ENCODE measurements at places on chromosomes 16 and 17.

GRCh38 chr17:32283745-32284201 lies 18.1 kb downstream of the RHBDL3 start:
- no peak for DNase-seq

GRCh38 chr17:41521574-41522261 lies 3.0 kb upstream of the KRT15 start:
- DNase-seq = no peak

GRCh38 chr17:46968224-46968834 lies 10.7 kb downstream of the RPRML start:
- DNase-seq = no peak

GRCh38 chr17:13919818-13920217 lies 149.5 kb upstream of the COX10 start:
- no peak for DNase-seq

DNA sequence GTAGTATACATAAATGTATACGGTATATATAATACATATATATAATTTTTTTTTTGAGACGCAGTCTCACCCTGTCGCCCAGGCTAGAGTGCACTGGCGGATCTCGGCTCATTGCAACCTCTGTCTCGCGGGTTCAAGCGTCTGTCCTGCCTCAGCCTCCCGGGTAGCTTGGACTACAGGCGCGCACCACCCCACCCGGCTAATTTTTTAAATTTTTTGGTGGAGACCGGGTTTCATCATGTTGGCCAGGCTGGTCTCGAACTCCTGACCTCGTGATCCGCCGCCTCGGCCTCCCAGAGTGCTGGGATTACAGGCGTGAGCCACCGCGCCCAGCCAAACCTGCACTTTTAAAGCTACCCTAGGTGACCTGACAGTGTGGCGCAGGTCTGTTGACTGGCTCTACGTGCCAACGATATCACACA lies 745 bp downstream of the PAM16 start:
- DNase-seq = no peak

DNA sequence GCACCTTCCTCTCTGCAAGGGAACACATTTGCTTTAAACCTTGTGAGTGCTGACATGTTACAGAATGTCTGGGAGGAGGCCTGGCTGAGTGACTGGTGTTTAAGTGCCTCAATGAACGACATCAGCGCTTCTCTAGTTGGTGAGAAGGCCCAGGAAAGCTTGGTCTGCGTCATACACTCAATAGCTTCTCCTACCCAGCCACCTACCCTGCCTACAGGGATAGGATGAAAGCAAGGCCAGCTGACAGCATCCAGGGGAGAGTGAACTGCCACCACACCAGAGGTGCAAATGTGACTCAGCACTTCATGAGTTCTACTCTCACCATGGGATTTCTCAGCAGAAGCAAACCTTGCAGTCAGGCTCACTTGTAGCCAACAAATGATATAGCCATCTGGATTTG lies 31.7 kb upstream of the CFAP20 start:
- DNase-seq = no peak

- no peak for DNase-seq
Observed at GRCh38 chr17:6632530-6632929, 8.0 kb downstream of the KIAA0753 start.

DNA sequence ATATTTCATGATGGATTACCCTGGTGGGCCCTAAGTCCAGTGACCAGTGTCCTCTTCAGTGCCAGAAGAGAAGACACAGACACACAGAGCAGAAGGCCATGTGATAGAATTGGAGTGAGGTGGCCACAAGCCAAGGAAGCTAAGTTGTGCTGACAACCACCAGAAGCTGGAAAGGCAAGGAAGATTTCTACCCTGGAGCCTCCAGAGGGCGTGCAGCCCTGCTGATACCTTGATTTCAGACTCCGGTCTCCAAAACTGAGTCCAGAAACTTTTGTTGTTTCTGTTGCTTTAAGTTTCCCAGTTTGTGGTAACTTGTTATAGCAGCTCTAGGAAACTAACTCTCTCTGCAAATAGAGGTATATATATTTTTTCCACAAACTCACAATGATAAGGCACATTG lies 396.6 kb upstream of the ASIC2 start:
- DNase-seq = no peak

- DNase-seq = no peak
Observed at GRCh38 chr16:54135361-54136275, 151.0 kb downstream of the IRX3 start.

DNA sequence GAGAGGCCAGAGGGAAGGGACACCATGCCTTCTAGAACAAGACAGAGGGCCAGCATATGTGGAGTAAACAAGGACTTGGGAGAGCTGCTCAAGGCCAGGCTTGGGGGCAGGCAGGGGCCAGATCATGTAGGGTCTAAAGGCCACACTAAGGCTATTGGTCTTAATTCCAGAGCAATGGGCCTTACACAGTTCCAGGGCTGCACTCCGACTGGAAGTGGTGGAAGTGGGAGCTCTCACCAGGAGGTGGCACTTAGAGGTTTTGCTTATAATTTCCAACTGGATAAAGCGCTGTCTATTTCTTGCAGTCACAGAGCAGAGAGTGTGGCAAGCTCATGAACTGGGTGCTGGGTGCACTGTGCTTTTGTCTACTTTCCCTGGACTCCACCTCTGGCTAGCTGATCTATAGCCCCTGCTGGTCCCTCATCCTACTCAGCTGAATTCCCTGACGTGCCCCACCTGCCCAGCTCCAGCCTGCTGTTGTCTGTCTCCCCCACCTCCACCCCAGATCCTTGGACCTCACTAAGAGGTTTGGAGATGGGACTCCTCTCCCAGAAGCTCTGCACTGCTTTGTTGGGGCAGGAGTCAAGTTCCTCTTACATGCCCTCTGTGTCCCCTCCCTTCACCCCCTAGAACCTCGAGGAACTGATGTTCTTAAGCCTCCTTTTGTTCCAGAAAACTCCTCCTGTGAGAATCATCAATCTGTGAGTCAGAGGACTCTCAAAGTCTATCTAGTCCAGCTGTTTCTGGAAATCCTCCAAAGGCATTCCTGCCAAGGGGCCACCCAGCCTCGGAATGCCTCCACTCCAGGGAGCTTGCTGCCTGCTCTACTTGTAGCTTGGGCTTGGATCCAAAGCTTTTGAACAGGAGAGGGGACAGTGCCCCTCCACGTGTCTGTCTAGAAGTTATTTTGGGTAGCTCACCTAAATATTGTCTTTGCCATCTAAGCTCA lies 48.1 kb upstream of the KSR1 start:
- DNase-seq = no peak

DNA sequence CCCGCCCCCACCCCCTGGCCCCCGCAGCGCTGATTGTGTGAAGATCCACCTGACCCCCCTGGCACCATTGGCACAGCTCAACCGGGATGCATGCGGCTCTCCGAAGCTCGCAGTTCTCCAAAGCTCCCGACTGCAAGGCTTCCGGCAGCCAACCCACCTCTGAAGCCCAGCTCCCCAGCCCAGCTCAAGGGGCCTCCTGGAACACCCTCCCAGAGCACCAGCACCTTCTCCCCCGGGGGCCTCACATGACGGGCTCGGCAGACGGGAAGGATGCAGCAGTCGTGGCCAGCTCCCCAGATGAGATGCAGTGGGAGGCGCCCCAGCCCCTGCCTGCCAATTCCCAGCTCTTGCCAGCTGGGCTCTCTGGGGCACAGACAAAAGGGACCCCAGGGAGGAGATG lies 215.3 kb downstream of the ZNF423 start:
- no peak for DNase-seq

DNA sequence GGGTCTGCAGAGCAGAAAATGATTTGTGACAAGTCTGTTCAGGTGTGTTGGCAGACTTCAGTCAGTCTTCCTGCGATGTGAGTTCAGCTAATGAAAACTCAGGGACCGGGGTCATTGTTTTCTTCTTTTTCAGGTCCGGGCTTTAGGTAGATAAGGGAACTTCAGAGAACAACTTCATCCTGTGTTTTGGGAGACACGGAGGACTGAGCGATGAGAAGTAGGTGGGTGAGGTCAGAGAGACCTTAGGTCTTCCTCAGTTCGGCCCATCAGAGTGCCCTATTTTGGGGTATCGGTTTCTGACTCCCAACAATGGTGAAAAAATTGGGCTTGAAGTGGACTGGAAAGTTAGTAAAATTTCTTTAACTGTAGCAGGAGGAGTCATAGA lies 88.9 kb upstream of the ATF7IP2 start:
- DNase-seq = no peak

DNA sequence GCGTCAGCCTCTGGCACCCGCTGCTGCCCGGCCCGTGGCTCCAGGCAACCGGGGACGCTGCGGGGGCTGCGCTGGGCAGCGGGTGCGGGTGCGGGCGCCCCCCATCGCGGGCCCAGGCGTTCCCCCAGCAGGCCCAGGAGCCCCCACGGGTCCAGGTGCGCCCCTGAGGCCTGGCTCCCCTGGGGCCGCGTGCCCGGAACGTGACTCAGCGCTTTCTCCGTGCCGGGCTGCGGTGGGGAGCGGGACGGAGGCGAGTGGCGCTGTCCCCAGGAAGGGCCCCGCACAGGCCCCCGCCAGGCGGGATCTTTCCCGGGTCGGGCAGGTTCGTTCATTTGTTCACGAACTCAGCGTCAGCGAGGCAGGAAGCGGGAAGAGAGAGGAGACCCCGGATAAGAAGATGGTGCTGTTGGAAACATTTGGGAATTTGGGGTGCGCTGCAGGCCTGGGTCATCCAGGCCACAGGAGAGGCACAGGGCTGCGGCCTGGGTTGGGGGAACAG lies 18.4 kb upstream of the EXOC7 start:
- DNase-seq = no peak

- no peak for DNase-seq
Observed at GRCh38 chr16:70786020-70786755, 14.8 kb downstream of the VAC14 start.

DNA sequence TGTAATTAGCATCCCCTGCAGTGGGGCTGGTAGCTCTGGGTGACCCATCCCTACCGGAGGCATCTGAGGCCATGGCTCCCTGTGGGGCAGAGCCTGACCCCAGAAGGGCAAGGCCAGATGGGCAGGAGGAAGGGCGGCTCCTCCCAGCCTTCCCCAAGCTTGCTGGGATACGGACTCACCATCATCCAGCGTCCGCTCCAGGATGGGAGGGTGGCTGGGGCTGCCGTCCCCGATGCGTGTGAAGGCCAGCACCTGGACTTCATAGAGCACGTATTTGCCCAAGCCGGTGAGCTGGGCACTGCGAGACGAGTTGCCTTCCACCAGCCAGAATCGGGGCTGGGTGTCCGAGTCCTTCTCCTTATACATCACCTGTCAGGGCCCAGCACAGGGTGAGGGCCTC lies 81.6 kb upstream of the CDC42EP4 start:
- no peak for DNase-seq
